ENCODE measurements at places on chromosomes 5 and 9.

- DNase-seq, result no peak
Measured at GRCh38 chr5:92518318-92518904, 1062.6 kb downstream of the NR2F1-AS1 start.

GRCh38 chr9:125513668-125514413 is 193.2 kb downstream of the MAPKAP1 start:
- DNase-seq, result no peak

DNA sequence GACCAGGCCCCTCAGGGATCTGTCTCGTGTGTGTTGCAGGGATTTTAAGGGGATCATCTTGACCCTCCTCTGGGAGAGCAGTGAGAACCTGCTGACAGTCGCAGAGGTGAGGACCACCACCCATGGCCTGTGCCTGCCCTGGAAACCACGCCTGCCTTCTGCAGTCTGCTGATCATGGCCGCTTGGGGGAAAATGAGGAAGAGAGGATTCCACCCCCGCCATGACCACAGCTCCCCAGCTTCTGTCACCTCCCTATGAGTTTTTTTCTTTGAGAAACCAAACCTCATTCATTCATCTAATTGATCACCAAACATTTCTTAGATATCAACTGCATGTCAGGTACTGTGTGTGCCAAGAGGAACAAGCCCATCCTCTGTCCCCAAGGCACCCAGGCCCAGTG is 46.3 kb upstream of the TDRD7 start:
- no peak for DNase-seq

DNA sequence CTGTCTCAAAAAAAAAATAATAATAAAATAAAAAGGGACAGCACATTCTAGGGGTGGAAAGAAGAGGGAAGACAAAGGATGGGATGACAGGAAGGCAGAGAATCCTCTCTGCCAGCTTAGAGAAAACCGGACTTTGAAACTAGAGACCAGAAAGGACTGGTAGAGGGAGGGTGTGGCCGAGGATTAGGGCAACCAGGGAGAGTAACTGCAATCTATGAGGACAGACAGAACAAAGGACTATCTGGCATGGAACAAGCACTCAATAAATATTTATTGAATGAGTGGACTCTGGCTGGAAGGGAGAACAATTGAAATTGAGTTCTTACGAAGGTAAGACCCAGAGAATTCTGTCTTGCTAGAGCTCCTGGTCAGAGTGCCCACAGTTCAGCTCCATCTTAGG is 2.4 kb downstream of the GBA2 start:
- no peak for DNase-seq

DNA sequence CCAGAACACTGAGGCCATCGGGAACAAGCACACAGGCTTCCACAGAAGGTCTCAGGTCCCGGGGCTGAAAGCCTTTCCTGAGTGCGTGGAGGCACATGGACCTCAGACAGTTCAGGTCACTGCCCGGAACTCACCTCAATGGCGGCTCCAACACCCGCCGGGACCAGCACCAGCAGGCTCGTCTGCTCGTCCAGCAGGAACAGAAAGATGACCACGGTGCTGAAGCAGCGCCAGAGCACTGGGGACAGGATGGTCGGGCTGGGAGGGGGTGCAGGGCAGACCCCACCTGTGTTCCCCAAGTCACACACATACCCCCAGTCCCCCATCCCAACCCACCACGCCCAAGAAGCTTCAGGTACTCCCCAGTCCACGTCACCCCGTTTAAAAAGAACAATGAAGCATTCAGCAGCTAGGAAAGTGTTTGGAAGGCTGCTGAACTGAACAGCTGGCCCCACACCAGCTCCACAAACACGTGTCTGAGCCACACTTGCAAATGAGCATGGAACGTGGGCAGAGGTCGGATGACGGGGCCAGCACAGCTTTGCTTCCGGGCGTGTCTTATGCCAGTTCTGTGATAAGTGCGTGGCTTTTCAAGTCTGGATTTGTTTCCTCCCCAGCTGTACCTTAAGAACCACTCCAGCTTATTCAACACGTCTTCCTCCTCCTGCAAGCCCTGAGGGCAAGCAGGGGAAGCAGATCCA is 14.6 kb downstream of the CLPTM1L start:
- no peak for DNase-seq

GRCh38 chr9:126222363-126222834 is 104.2 kb upstream of the MVB12B start:
- DNase-seq, result no peak

- no peak for DNase-seq
Measured at GRCh38 chr5:157915638-157916037, 56.7 kb upstream of the CLINT1 start.

DNA sequence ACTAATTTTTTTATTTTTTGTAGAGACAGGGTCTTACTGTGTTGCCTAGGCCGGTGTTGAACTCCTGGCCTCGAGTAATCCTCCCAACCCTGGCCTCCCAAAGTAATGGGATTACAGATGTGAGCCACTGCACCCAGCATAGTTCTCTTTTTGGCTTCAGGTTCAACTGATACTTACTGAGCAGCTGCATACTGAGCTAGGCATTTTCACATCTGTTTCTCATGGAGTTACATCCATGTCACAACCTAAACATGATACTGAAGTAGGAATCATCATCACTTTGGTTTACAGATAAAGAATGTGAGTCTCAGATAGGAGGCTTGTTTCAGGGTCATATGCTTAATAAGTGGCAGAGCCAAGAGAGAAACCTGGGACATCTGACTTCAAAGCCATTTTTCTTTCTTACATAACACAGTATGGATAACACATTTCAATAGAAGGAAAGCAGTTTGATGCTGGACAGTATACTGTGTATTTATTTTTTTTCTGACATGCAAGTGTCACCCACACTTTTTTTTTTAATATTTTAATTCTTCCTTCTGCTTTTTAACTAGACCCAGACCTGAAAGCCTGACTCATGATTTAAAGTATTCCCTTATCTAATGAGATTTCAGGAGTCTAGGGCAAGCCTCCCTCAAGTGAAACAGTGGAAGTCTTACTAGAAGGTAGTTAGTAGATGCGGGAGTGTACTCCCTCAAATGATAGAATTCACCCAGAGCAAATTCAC is 90.8 kb downstream of the HACD4 start:
- DNase-seq, result no peak
